ENCODE measurements at places on chromosomes 3 and 15.

- DNase-seq = no peak
These were observed 10.4 kb downstream of the PODXL2 start for GRCh38 chr3:127639173-127640041.

DNA sequence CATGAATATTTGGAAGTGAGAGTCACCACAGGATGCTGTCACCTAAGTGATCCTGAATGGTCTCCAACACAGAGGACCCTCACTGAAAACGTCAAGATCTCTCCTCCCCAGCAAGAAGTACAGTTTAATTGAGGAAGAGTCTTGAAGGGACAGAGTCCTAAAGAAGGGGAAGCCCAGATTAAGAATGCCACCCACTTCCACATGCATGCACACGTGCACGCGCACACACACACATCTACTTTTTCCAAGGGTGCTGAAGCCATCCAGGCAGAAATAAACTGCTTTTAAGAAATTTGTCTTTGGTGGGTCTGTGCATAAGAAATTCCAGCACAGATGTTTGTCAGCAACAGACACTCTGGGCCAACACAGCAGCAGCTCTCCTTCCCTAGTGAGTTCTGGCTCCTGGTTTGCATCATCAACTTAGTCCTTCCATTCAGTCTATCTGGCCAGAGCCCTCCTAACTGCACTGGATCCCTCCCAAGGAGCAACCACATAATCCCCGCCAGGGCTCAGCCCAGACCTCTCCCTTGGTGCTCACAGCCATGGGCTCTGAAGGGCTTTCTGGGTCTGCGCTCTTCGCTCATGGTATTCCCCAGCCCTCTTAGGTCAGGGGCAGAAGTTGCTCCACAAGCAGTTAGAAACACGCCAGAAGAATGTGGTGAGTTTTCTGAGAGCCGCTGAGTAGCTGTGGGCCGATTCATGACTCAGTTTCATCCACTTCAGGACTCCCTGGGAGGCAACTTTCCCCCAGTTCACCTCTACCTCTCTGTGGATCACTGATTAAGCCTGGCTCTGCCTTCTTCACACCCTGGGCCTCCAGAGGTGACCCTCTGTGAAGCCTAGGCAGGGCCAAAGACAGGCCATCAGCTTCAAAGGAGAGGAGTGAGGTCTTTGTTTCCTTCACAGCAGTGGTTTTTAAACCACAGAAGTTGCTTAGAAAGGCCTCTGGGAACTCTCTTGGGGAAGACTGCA, 132.6 kb upstream of the LIPC start:
- no peak for DNase-seq

DNA sequence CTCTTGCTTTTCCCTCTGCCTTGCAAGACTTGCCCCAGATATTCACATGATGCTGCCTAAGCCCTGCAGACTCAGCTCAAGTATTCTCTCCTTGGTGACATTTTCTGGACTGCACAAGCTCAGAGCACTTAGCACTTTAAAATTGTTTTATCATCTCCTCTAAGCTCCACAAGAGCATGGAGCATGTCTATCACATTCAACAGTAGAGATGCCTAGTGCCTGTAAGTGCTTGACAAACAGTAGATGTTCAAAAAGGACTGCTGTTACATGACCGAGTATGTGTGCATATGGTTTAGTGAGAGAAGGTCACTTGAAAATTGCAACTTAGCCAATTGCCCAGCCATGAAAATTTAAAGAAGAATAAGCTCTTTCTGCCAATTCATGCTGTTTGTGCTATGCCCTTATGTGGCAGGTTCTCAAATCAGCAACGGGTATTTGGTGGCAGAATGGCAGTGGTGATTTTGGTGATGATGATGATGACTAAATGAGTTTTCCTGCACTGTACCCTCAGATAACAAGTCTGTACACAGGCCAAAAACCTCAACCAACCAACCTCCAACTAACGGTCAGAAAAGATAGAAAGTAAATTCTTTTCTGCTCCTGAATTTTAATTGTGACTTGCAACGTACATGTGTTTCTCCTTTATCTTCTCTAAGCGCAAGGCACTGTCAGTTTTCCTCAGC, 647.2 kb upstream of the UBE2E2 start:
- DNase-seq = no peak

GRCh38 chr15:64246364-64247189, 83.8 kb upstream of the PPIB start:
- no peak for DNase-seq

DNA sequence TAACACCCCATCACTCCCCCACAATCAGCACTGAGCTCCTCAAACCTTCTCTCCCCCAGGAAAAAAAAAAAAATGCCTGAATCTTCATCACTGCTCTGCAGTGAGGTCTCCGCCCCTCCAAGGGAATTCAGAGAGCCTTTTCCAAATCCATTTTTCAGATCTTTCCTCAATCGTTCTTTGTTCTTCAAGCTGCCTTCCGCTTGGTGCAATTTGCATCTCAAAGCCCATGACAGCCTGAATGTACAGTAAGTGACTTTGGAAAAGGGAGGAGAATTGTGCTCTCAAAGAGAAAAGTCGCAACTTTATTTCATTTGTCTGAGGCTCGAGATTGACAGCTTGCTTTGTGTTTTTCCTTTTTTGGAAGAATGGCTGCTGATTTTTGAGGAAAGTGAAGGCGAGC, 75.0 kb downstream of the CORO2B start:
- DNase-seq = no peak

DNA sequence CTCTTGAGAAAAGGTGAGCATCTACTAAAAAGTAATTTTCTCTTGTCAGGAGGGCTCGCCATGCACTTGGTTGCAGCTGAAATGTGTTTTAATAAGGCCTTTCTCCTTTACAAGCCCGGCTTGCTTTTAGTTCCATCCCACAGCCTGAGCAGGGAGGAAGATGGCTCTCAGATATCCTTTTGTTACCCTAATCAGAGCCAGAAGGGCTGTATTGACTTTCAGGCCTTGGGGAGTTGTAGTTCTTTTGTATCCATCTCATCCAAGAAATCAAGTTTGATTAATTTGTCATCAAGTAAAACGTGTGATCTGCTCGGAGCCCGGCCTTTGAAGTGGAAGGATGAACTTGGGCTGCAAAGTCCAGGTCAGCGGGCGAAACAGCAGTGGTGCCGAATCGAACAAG, 52.9 kb downstream of the EIF4E3 start:
- no peak for DNase-seq

- no peak for DNase-seq
These were observed 14.8 kb downstream of the VILL start for GRCh38 chr3:38005076-38006020.

GRCh38 chr3:156762631-156763185, 63.4 kb upstream of the LEKR1 start:
- DNase-seq = no peak

- no peak for DNase-seq
These were observed 898 bp downstream of the FBLN2 start for GRCh38 chr3:13549623-13550422.

DNA sequence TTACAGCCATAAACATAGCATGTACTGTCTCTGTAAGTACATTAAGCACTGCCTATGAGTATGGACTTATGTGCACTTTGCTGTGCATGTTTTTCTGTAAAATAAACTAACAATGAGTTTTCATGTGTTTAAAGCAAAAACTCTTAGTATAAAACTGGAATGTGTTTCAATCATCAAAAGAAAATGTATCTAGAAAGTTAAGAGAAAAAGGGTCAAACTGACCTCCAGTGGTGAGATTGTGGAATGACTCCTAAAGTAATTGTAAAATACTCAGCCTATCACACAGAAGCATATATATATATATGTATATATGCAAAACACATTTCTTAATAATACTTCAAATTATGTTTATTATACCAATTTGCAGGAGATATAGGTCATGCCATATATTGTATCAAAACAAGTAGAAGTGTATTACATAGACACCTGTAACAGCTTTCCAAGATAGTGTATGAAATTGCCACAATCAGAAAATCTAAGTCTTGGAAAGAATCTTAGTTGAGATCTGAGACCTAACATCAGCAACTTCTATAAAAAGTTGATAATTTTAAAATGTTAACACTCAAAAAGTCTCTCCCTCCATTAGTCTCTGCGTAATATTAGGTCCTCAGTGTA, 199.6 kb downstream of the FMN1 start:
- no peak for DNase-seq

- no peak for DNase-seq
These were observed 5.4 kb downstream of the LEO1 start for GRCh38 chr15:51966192-51966591.

DNA sequence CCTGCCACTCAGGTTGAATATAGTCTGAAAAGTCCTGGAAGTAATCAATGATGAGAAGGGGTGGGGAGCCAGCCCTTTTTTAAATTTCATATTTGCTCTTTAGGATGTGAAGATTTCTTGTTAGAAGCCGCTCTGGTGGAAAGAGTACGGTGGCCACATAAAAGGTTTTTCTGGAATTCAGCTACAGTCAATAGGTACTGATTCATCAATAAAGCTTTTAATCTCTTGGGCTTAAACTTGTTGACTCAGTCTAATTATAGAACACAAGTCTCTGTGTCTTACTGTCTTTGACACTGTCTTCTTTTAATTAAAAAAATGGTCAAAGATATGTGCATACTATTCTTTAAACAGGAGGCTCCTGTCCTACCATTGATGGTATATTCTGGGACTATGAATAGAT, 99.9 kb upstream of the TP63 start:
- DNase-seq = no peak

DNA sequence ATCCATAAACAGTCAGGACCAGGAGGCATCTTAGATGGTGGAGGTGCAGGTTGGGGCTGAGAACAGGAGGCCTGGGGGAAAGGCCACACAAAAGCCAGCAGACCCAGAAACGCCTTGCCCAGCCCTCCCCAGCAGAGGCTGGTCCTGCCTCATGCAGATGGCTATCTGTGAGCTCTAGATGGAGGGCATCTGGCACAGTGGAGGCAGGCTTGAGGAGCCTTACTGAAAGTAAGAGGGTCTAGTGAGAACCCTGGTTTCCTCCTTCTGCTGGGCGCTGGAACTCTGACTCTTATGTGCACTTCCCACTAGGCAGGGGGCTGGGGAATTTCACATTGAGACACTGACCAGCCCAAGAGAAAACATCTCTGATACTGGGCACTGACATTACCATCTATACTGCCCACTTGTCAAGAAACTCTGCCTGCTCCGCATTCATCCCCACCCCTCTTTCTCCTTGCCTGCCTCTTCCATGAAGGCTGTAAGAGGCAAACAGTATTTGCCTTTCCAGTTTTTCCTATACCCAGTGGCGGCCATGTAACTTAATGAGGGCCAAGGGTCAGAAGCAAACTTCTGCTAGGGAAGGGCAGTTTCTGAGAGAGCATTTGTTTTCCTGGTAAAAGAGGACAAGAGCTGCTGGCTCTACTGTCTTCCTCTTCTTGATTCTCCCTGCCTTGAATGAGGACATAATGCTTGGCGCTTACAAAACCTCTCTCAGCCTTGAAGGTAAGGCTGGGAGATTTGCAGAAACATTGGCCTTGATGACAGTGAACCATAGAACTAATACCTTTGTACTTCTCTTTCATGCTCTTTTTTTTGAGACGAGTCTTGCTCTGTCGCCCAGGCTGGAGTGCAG, 4.4 kb upstream of the SCN5A start:
- no peak for DNase-seq

DNA sequence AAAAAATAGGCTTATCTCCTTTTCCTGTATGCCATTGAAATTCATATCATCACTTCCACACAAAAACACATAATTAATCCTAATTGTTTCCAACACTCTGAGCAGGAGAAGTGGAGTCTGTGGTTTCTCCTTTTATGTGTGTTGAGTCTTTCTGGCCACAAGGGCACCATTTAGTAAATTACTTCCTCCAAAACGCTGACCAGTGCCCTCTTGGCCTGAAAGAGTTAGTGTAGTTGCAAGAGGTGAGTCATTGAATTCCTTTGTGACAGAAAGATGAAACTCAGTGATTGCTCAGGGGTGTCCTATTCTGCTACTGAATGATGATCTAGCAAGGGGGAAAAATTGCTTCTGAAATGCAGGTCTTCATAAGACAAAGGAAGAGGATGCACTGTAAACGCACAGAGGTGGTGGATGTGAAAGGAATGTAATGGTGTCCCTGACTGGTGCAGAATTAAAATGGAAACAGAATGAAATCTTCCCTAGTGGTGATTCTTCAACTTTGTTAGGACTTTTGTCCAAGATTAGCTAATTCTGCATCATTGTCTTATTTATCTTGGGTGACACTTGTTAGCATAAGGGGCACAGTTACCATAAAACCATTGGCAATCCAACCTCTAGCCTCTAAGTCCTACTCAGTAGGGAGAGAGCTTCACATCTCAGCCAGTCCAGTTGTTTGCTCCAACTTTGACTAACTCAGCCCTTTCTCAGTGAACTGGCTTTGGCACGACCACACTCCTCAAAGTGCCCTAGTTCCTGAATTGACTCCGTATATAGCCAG, 208.4 kb upstream of the NANOGP8 start:
- no peak for DNase-seq

DNA sequence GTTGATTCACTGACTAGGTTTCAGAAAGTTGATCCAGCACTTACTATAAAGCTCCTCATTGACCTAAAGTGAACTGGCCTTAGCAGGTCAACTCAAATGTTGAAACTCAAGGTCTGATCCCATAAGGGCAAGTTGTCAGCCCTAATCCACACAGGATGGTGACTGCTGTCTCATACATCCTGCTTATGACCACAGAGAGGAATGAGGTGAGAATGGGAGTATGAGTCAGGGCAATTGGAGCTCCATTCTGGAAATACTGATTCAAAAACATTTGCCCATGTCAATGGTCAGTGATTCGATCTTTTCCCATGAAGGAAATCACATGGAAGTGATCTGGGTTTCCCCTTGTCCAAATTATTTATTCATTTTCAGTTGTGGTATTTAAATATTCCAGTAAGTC, 78.7 kb downstream of the ZNF385D start:
- no peak for DNase-seq

GRCh38 chr15:59436774-59437141, 1.2 kb upstream of the FAM81A start:
- DNase-seq = no peak

DNA sequence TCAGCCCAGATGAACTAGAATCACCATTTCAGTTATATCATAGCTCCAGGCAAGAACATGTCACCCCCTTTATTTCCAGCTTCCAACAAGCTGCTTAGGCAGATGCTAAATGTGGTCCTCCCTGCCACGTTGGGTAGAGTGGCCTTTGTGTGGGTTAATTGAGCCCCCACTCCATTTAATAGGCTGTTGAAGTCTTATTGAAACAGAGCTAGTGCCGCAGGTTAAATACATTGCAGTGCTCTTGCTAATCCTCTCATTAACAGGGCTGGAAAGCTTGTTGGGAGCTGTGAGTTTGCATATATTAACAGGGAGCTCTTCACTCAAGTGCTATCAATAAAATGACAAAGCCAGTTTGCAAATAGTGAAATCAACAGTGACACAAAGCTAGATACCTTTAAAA, 248.4 kb upstream of the CMC1 start:
- no peak for DNase-seq

DNA sequence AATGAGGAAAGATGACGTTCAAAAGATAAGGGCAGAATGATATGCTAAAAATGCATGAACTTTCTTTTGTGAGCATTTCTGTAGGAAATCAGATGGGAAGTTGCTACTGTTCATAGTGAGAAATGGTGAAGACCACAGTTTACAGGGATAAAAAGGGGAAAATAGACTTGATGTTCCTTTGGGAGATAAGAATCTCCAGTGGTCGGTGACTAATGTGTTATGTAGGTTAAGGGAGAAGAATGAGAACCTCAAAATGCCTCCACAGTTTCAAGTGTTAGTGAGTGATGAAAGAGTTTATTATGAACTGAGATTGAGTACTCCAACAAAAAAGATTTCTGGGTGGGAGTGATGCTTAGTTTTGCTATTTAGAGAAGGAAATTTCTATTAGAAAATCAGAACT, 247.2 kb downstream of the LSAMP start:
- DNase-seq = no peak

Data from activated CD4-positive, CD25-positive, alpha-beta regulatory T cell (primary cell).